ENCODE measurements at places on chromosomes 3 and 15.

GRCh38 chr3:110314512-110315114, 757.0 kb upstream of the NECTIN3 start:
- DNase-seq = peak; percentile 88

GRCh38 chr3:58055314-58055713, 47.1 kb downstream of the FLNB start:
- DNase-seq = no peak

DNA sequence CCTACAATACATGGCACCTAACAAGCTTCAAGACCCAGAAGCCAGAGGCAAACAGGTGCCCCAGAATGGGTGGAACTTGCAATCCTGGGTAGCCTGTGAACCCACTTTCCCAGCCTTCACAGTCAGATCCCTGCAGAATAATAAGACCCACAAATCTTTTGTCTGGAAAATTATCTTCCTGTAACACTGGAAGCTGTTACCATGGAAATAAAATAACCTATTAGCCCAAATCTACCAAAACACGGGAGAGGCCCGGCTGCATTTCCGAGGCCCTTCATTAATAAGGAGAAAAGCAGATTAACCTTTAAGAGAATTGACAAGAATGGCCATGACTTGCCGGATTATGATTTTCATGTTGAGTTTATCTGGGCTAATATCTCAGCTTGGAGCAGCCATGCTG, 256.1 kb upstream of the PROK2 start:
- no peak for DNase-seq

GRCh38 chr3:67362686-67363085, 291.7 kb downstream of the SUCLG2 start:
- DNase-seq = no peak
